Right atrium auricular region (tissue), 2 donors: ENCODE measurements at places on chromosomes 1 and 21. TPM values are rescaled to one million over a fixed set of nuclear protein-coding genes. Genes with fewer than 3 reads are reported as not detected.

RGS8 gene
- 0.31 TPM for total RNA-seq

IVNS1ABP gene
- 20.6 TPM for total RNA-seq

ATAD3C gene
- 2.8 TPM for total RNA-seq

BACE2 gene
- total RNA-seq, result 50.3 TPM

AADACL3 gene
- total RNA-seq, result not detected

GRCh38 chr1:95002540-95003432, 70.0 kb downstream of the ALG14 start:
- no peak for DNase-seq

- DNase-seq, result no peak
Measured at GRCh38 chr1:197481101-197481500, 213.0 kb downstream of the CRB1 start.

DNA sequence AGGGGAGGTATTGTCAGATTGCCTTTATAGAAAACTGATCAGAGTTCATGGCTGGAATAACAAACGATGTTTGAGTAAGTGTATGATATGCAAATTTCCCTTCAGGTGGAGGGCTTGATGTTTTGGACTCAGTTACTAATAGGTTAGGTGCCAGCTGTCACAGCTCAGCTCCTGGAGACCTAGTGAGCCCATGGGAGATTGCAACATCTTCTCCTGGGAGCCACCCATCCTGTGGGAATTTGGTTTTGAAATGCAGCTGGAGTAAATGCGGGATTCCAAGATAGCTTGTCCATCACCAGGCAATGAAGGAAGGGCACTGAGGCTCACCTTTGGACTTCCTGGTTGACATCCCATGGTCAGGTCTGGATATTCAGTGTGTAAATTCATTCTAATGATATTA, 211.4 kb upstream of the NRIP1 start:
- DNase-seq, result no peak

DNA sequence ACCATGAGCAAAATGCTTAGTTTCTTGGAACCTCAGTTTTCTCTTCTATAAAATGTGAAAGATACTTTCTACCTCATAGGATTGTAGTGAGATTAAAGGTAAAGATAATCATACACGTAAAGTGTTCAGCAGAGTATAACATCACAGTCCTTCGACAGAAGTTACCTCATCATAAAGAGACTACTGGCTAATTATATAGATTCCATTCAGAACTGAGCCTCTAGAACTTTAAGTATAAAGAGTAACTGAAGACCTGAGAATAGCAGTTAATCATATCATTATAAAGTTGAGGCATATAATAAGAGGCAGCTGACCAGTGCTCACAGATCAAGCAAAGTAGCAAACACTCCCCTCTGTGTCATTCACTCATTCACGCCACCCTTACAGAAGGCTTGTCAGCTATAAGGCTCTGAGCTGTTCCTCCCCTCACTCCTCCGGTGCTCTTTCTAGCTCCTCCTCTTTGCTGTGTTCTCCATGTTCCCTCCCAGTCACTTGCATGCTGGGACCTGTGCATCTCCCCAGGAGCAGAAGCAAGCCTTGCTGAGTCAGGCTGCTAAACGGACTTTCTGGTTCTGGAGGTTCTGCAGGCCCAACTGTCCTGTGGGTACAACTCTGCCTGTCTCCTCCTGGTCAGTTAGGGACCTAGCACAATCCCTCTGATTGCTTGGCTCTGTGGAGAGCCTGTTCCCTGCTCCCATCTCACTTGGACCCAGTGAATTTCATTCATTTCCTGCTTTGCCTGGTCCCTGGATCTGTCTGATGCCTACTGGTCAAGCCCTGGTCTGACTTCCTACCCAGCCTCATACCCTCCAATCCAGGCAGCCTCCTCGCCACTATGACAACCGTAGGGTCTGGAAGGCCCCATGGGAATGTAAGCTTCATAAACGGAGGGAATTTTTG, 28.3 kb upstream of the LY9 start:
- no peak for DNase-seq

DNA sequence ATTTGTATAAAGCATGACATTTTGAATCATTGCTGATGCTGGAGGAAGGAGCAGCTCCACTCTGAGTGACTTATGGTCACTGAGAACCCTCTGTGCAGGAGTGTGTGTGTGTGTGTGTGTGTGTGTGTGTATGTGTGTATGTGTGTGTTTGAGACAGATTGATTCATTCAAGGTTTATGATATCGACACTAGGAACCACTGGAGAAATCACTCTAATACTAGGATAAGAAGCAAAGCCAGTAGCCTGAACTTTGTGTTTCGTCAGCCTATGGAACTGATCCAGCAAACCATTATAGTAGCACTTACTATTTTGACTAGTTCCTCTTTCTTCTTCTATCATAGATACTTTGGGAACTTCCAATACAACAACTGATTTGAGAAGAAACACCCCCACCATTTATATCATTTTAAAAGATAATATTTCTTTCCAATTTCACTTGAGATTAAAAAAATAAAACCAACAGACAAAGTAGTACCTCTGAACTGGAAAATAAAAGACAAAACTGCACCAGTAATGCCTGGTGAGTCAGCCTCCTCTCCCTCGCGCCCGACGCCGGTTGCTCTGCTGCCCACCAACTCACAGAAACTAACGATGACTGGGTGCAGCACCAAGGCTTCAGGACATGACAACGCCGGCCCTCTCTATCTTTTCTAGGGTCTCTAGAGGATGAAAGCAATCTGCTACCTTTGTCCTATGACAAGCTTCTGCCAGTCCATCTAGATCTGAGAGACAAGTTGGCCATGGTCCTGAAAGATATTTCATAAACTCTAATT, 20.9 kb downstream of the SLAMF1 start:
- DNase-seq, result no peak

GRCh38 chr1:108077991-108078390, 113.0 kb upstream of the VAV3 start:
- no peak for DNase-seq

DNA sequence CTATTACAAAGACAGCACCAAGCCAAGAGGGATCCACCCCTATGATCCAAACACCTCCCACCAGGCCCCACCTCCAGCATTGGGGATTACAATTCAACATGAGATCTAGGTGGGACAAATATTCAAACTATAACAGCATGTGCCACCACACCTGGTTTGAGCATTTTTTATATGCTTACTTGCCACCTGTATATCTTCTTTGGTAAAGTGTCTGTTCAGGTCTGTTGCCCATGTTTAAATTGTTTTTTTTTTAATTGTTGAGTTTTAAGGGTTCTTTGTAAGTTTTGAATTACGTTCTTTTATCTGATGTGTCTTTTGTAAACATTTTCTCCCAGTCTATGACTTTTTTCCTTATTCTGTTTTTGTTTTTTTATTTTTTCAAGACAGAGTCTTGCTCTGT, 83.4 kb downstream of the LRIG2 start:
- no peak for DNase-seq

DNA sequence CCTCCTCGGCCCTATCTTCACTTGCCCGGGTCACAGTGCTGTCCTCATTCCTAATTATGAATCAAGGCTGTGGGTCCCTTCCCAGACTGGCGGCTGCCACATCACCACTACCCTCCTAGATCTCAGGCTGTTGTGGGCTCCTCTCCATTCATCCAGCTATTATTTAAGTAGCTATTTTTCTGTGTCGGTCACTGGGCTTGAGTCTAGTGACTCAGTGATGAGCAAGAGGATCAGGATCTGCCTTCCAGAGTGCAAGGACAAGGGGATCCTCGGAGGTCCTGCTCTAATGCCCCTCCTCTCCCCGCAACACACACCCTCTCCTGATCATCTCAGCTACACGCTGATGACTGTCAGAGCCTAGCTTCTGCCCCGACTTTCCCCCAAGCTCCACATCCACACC, 34.1 kb downstream of the CDCP2 start:
- no peak for DNase-seq

- DNase-seq, result no peak
Measured at GRCh38 chr1:3836421-3836820, 20.6 kb downstream of the CEP104 start.

- no peak for DNase-seq
Measured at GRCh38 chr1:62810420-62811274, 26.7 kb downstream of the ATG4C start.

GRCh38 chr21:35506771-35507170, 457.7 kb upstream of the RUNX1 start:
- no peak for DNase-seq

DNA sequence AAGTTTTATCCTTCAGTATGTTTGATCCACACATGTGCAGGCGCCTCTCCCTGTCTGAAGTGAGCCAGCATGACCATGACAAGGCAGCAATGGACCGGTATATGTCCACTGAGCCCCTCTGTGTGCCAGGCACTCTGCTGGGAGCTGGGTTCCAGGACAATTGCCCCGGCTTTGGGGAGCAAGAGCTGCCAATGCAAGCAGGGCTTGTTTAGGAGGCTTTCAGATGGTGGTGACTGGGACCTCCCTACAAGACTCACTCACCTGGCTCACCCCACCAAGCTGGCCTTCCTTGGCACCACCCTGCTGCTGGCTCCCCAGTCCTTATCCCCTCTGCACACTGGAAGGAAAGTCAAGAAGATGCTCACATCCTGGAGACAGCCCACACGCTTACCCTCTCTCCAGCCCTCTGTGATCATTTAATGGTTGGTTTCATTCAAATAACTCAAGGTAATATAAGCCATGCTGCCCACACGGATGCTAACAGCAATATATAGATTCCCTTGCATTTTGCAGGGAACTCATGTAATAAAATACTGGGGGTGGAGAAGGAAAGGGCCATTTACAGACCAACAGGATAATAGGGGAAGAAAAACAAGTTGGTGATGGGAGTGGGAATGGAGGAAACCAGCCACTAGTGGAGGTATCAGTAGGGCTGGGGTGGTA, 23.6 kb downstream of the KCND3 start:
- no peak for DNase-seq
